ENCODE measurements at places on chromosomes 5 and 9.

DNA sequence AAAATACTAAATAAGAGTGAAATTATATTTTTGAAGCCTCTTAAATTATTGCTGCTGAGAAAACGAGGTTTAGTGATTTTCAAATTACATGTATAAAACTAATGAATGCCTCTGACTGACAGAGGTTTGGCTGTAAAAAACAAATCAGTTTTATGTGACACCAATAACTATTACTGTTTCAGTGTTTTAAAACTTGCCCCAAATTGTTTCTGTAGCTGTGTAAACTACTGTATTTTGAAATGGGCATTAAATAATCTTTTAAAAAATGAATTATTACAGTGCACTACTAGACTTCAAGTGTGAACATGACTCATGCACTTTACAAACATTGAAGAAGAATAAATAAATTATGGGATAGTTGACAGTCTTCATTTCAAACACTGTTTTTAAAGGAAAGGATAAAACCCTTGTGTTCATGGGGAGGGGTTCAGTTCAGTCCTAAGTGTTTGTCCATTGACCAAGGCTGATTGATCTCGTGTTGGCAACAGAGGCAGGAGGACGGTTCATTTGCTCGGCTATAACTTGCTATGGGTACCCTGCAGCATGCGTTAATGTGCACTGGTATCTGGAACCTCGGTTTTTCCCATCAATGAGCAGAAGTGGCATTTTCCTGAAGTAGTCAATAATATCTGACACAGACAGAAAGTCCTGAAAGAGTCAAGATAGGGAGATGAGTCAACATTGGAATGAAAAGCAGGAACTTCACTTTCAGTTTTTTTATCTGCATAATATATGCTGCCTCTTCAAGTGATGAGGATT lies 15.6 kb downstream of the C5orf58 start:
- DNase-seq: no peak

DNA sequence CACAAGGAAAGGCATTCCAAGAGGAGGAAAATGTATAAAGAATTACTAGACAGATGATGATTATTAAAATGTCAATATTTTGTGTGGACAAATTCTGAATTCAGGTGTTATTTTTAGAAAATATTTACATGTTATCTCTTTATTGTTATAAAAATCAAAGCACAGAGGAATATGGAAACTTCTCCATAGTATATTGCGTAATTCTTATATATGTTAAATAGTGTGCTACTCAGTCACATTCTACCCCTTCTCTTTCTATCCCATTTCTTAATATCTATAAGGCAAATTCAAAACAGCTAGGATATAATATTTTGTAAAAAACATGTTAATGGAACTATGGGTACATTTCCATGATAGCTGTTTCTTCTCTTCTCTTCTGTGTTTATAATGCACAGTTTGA lies 546.8 kb upstream of the FTMT start:
- DNase-seq: no peak

DNA sequence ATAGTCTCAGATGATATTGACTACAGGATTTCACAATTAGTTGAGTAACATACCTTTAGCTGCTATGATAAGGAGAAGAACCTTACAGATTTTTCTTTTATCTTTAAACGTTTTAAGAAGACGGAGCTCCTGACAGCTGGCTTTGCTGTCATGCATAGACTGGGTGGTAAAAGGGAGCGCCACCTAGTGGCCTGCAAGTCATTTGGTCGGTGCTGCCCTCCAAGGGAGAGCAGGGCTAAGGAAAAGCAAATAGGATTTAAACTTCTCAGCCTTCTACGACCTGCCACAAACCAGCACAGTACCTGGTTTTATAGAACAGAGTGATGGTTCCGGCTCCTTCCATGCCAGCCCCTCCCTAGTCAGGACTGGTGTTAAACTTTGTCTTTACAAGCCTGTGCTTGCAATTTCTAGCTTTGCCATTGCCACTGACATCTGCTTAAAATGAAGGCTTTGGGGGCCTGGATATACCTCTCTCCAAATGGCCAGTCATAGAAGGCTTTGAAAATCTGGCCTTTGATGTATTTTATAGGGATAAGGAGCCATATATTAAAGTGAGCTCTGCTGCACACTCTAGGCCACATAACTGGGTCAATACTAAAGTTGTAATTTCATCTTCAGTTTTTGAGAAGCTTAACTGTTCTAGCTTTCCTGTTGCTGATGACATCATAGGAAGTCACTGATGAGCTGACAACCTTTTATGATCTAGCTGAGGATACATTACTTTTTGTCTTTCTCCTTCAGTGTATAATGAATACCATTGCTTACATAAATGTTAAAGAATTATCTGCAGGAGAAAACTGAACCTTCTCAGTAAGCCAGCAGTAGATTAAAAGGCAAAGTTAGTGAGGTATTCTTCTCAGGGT lies 31.1 kb upstream of the ADAMTSL1 start:
- no peak for DNase-seq

DNA sequence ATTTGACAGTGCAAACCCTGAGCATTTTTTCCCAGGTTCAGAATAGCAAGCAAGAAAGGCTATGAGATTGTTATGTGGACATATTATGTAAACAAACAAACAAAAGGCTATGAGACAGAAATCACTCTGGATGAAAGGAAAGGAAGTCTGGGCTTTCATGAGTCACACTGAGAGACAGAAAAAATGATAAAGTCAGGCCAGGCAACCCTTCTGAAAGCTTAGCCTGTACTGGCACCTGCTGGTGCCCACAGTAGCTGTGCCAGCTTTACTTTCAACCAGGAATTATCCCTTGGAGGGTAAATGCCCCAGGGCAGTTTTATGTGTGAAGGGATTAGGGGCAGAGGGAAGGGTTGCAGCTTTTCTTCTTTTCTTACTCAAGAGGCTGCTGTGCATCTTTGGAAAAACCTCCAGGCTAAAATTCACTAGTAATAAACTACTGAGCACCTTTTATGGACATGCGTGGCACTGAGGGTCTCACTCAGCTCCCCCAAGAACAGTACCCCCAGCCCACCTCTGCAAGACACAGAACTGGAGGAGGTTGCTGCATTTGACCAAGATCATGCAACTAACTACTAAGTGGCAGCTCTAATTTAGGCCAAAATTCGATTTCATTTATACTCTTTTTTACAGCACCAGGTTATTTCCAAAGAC lies 41.7 kb downstream of the ACTL7B start:
- DNase-seq: peak; percentile 20

- no peak for DNase-seq
Observed at GRCh38 chr5:12102151-12102550, 197.9 kb upstream of the CTNND2 start.

DNA sequence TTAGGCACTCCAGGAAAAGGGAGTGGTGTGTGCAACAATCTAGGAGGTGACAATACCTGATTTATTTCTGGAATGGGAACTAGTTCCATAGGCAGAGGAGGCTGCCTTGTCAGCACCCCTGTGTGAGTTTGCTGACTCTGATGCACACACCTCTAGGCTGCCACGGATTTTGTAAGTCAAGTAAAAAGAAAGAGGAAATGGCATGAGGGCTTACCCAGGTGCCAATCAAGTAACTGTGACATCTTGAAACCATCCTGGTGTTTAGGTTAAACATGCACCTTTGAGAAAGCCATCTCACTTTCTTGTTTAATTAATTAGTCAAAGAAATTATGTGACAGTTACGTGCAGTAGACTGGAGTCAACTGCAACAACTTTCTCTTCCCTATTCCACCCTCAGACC lies 32.3 kb upstream of the FAM81B start:
- no peak for DNase-seq

DNA sequence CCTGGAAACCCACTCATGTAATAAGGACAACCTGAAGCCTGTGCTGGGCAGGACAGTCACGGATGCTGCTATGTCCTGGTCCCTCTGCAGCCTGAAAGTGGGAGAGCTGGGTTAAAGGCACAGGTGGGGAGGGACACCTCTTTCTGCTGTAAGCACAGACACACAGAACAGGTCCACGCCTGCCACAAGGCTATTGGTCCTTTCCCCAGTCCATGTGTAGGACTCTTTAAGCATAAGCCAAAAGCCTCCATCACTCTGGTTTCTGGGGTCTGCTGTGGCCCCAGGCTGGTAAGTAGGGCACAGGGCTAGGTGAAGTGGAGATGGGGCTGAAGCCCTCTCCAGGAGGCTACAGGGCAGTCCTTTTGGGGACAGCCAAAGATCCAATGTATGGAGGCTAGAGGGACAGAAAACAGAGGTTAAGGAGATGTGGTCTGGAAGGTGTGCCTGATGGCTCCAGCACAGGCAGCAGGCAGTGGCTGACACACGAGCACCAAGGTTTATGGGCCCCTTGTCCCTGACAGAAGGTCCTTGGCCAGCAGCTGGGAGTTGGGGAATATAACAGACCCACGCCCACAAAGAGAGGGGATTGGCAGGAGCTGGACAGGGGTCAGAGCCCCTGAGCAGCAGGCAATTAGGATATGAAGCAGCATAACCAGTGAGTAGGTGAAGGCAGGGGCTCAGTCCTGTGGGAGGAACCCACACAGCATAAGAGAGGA lies 203.6 kb upstream of the MVB12B start:
- DNase-seq: no peak

- no peak for DNase-seq
Observed at GRCh38 chr9:72151104-72151503, 1.9 kb downstream of the GDA start.

DNA sequence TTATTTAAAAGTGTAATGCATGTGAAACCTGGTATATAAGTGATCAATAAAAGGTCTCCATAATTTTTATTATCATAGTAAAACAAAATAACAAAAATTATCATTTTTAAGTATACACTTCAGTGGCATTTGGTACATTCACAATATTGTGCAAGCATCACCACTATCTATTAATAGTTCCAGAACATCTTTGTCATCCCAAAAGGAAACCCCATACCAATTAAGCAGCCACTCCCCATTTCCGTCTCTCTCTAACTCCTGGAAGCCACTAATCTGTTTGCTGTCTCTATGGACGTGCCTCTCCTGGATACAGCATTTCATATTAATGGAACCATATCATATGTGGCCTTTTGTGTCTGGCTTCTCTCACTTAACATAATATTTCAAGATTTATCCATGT lies 7.6 kb downstream of the OLFML2A start:
- no peak for DNase-seq

- no peak for DNase-seq
Observed at GRCh38 chr9:7394002-7394774, 405.4 kb downstream of the DMAC1 start.

GRCh38 chr9:133064241-133065069 lies 2.7 kb downstream of the CEL start:
- DNase-seq: no peak

- DNase-seq: no peak
Observed at GRCh38 chr9:137721899-137722298, 103.1 kb downstream of the EHMT1 start.

DNA sequence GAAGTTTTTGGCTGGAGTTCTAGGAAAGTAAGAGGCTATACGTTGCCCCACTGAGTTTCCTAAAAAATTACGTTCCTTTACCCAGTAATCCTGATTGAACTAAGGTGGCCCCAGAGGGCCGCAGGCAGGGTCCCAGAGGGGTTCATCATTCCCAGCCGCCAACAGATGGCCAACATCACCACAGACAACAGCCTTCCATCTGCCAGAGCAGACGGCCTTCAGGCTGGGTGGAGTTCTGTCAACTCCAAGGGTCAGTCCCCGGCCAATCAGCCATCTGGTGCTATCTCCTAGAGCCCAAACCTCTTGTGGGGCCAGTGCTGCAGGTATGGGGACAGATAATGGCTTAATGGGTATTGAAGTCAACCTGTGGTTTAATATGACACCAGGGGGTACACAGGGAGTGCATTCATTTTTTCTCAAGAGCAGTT lies 30.4 kb downstream of the TBC1D2 start:
- no peak for DNase-seq

GRCh38 chr5:39031041-39031440 lies 43.2 kb downstream of the RICTOR start:
- no peak for DNase-seq

GRCh38 chr5:39947657-39948056 lies 522.9 kb upstream of the DAB2 start:
- no peak for DNase-seq

DNA sequence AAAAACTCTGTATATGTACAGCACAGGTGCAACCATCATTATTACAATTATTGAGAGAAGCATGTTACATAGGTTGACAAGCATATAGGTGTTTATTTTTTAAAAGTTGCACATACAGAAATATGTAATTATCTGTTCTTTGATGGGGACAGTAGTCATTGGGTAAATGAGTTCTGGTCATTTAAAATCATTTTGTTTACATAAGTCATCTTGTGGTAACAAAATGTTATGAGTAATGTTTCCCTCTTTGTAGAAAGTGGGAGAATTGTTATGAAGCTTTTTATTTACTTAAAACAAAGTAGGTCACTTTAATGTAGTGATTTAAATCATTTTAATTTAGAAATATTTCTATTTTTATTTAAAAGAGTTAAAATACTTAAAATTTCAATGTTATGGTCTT lies 33.8 kb upstream of the FBXL17 start:
- DNase-seq: no peak

DNA sequence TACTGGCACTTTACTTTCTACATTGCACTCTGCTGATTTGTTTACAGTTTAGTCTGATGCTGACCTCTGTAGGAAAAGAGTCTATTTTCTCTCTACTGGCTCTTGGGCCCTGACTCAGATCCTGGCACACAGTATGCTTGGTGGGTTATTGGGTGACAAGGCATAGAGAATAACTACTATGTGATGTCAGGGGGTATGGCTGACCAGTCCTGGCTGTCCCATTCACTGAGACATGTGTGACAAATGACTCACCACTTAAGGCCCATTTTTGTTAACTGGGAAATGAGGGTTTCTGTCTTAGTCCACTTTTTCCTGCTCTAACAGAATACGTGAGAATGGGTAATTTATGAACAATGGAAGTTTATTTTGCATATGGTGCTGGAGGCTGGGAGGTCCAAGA lies 66.4 kb downstream of the DAPK1 start:
- DNase-seq: no peak

DNA sequence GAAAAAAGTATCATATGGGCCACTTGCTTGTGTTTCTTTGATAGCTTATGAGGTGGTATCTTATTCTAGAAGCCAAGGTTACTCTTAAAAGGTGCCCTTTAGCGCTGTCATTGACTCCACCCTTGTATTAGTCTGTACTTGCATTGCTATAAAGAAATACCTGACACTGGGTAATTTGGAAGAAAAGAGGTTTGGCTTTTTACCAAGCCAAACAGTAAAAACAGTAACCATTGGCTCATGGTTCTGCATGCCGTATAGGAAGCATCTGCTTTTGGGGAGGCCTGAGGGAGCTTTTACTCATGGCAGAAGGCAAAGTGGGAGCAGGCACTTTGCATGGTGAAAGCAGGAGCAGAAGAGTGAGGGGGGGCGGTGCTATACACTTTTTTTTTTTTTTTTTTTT lies 87.4 kb downstream of the TEK start:
- no peak for DNase-seq

DNA sequence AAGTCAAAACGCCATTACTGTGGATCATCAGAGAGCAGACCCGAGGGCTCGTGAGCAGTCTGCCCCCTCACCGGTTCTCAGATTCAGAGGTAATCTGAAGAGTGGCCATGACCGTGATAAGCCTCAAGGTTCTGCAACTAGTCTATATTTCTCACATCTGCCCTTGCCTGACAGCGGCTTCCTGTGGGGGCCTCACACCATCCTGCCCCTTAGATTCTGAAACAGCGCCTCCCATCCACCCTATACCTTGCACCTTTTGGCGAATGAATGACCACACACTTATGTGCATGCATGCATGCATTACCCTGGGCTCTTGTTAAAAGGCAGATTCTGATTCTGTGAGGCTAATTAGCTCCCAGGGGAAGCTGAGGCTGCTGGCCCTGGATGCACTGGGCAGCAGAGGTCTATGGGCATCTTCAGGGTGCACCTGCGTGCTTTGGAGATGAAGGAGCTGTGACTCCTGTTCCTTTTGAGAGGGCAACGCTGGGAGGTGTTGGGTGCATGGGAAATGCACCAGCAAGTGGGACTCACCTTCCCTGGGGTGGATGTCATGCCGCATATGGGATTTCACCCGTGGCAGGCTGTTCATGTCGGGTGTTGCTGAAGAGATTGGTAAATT lies 7.8 kb upstream of the GADD45G start:
- DNase-seq: no peak
